ENCODE measurements at places on chromosomes 3 and 15.

DNA sequence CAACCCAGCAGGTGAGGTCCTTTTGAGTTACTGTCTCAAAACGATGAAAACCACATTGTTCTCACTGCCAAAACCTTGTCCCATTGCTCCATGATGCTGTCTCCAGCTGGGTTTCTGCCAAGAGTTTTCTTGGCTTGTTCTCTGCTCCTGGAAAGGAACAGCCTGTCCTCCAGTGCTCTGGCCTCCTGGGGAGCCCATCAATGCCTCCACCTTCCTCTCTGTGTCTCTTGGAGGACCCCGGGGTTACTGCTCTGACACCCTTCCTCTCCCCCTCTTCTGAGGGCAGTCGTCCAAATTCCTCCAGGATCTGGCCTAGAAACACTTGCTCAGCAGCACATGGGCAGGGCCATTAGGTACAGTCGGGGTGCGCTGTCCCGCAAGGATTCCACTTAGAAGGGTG is 63.9 kb upstream of the RGMA start:
- no peak for DNase-seq

GRCh38 chr15:95609096-95609495 is 721.4 kb upstream of the NR2F2 start:
- no peak for DNase-seq

DNA sequence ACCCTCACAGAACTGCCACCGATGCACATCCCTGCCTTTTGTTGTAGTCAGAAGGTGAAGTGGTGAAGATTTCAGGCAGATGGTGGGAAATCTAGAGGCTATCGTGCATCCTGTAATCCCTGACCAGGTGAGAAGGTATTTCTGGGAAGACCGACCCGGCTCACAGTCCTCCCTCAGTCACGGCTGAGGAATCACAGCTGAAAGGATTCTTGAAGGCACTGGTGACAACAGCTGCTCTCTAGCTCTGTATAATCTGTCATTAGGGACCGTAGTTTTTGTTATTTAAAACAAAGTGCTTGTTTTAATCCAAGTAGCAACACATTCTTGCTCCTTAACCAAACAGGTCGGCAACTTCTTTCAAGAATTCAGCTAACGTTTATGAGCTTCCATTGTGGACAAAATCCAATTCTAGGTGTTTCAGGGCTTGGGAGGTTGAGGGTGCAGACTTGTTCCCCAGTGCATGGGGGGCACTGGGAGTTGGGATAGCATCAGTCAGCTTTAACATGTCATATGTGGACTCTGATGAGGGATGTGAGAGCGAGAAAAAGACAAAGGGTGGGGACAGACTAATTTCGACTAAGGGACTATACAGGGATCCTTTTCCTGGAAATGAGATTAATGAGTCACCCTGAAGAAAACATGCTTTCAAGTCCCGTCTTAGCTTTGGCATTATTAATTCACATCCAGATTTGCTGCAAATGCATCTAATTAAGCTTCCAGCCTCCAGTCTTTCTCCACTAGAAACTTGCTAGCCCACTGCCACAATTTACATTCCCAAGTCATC is 141.0 kb upstream of the RASGRP1 start:
- DNase-seq = no peak

DNA sequence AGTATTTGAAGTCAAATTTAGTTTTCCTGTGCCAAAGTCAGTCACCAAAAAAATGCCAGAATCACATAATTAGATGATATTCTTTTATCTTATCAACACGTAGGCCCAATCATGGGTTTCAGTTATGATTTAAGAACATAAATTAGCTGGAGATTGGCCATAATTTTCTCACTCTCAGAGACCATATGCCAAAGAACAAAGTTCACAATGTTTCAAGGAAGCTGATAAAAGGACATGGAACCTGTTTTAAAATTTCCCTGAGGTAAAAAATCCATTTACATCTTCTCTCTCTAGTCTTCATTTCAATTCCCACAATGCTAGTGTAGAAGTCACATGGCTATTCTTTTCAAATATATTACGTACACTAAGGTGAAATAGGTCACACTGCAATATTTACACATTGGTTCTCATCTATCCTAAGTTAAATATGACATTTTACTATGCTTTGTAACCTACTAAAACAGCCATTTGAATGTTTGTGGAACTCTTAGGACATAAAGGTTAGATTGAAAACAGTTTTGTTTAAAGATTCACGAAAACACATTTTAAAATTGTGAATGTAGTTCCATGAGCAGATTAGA is 42.7 kb upstream of the DCUN1D1 start:
- DNase-seq = no peak

GRCh38 chr3:87052499-87053260 is 61.7 kb upstream of the VGLL3 start:
- DNase-seq = no peak

- DNase-seq = no peak
Observed at GRCh38 chr15:73931441-73931840, 5.2 kb downstream of the LOXL1 start.

- no peak for DNase-seq
Observed at GRCh38 chr3:12959410-12959809, 113.8 kb downstream of the IQSEC1 start.

DNA sequence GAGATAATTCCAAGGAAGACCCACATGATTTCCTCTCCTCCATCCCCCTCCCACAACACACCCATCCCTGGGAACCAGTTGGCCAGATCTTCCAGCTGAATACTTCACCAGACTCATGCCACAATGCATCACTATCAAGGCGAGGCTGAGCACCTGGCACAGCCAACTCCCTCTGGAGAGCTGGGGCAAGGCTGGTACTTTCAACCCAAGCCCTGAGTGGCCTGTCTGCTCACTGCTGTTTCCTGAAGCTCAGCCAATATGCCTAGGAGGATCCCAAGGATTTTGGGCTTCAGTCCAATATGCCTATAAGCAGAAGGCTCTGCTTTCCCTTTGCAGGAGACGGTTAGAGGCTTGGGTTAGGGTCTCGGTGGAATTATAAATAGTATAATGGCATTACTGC is 90.9 kb upstream of the NEO1 start:
- no peak for DNase-seq

- no peak for DNase-seq
Observed at GRCh38 chr3:43290956-43291355, 4.6 kb downstream of the SNRK start.

GRCh38 chr3:50166620-50167019 is 11.5 kb downstream of the SEMA3F start:
- DNase-seq = no peak

DNA sequence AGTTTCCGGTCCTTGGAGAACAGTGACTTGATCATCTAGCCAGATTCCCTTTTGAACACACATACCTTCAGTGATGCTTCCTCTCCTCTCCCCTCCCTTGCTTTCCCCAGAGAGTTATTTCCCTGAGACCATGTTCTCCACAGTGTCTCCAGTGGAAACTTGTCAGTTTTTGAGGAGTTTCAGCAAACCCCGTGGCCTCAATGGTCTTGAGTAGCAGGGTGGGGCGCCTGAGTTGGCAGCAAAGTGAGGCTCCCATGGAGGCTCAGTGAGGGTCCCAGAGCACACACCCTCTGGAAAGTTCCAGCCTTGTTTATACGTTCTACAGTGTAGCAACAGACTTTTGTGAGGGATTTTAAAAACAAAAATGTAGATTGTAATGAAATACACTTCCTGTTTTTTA is 135.1 kb downstream of the LRRC28 start:
- DNase-seq = no peak

DNA sequence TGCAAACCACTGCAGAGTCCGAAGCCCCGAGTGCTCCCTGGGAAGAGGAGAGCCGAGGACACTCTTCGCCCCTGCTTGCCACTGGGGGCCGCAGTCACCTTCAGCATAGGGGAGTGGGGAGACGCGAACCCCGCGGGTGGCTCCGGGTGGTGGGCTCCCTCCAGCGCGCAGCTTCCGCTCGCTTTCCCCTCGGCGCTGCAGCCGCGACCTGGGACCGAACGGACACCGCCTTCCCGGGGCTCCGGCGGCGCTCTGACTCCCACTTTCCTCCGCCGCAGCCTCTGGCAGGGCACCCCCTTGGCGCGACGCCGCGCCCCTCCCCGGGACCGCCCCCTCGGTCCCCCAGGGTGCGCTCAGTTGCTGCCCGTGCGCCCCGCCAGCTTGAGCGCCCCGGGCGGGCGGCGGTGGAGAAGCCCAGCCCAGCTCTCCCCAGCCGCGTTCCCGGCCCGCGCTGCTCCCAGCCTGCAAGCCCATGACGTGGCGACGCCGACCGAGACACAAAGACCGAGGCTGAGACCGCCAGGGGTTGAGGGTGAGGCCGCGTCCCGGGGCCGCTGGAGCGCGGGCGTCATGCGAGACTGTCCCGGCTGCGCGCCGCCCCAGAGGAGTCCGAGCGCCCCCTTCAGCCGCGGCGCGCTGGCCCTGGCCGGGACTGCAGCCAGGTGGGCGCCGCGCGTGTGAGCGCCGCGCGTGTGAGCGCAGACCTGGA is at the start of gene MINAR1:
Gene MINAR1 (plus strand): TSS at position 701 of the 709 bp plus-strand sequence. CDS start 23,812 bp downstream, outside the sequence.
- DNase-seq = no peak

DNA sequence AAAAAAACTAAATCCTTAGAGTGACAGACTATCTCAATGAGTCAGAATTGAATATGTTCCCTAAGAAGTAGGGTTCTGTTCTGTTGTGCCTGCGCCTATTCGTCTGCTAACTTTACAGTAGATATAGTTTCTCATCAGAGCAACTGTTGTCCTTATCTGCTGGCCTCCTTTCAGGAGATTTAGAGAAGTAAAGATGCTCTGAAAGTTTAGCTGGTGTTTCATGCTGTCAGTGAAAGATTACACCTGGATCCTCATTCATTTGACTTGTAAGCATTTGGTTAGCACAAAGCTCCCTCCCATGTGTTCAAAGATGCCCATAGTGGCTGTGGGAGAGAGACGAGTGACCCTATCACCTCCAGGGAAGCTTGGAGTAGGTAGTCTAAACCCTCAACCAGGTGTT is 35.0 kb downstream of the SUCNR1 start:
- DNase-seq = no peak

GRCh38 chr15:38650936-38651327 is 86.3 kb upstream of the RASGRP1 start:
- DNase-seq = no peak

DNA sequence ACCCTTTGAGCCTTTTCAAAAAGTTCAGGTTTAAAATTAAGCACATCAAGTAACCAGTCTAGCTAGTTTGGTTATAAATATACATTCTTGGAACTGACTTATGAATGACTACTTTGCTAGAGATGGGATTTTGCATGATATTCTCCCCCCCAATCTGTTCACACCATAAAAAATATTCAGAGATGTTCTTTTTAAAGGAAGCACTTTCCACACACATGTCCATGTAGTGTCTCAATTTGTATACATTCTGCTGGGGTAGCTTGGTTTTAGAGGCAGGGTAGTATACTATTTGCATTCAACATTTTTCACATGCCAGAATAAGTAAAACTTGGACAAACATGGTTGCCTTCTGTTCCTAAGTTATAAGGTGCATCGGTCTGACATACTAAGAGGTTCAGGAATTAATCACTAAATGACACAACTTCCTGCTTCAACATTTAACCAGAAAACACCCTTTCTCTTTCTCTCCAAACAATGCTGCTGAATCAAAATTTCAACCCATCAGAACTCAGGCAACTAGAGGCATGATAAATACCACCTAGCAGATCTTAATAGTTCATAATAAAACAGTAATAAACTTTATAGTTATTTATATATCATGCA is 57.0 kb downstream of the SUMF1 start:
- DNase-seq = no peak

DNA sequence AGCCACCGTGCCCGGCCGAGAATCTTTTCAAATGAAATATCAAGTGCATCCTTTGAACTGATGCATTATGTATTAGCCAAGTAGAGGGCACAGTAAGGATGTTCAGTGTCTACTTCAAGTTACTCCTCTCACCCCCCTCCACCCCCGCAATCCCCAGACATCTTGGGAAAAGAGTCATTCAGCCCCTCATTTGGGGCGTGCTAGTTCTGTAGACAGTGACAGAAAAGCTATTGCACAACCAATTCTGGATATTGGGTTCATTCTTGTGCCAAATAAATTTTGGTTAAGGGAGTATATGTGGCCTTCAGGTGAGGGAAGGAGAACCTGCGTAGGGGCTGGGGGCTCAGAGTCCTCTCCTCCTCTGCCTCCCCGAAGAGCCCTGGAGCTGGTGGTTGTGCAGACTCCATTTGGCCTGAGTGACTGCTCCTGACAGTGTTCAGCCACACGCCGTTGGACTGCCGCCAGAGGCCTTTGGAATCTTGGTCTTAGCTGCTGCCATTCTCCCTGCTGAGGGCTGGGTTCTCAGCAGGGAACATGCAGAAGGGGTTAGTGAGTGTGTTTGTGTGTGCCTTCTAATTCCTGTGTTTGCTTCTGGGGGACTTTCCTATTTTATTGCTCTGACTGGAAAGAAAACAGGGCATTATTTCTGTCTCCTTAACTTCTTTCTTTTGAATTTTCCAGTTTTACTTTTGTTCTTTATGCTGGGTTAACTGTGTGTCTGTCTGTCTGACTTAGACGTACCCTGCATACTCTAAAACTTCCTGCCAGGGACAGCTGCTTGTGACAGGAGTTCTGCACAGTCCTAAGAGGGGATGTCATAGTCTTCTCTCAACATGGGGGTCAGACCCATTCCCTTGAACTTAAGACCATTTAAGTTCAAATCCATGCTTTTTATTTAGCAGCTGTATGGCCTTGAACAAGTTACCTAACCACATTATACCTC is 21.0 kb downstream of the RARB start:
- DNase-seq = no peak

GRCh38 chr15:92637626-92638025 is 17.9 kb downstream of the FAM174B start:
- no peak for DNase-seq

DNA sequence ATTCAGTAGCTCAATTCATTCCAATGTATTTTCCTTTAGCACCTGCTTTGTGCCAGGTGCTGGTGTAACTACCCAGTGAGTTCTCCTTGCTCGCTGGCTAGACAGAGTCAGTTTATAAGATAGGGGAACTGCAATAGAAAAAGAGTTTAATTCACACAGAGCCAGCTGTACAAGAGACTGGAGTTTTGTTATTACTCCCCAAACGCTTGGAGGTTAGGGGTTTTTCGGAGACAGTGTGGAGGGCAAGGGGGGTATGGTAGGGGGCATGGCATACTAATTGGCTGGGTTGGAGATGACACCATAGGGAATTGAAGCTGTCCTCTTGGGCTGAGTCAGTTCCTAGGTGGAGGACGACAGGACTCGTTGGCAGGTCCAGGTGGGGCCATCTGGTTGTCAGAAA is 5.4 kb upstream of the CFAP91 start:
- no peak for DNase-seq

- no peak for DNase-seq
Observed at GRCh38 chr3:111694471-111694870, 99.3 kb upstream of the ZBED2 start.
